Stimulated activated CD8-positive, alpha-beta memory T cell treated with anti-CD3 and anti-CD28 coated beads, Interleukin-7, amount 100 ng/mL, for 48 hours (primary cell): ENCODE measurements at places on chromosomes 2 and 18.

DNA sequence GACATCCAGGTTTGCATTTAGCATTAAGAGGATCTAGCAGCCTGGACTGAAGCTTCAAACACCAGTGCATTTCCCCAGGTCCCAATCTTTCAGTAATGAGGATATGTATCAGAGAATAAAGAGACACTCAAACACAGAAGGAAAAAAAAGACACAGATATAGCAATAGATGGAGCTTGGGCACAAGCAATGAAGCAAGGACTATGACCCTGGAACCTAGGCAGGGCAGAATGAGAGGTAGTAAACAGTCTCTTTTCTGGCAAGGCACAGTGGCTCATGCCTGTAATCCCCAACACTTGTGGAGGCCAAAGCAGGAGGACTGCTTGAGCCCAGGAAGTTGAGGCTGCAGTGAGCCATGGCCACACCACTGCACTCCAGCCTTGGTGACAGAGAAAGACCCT is 80.7 kb upstream of the HNRNPA3 start:
- DNase-seq, result no peak

GRCh38 chr2:5467178-5467905 is 224.8 kb upstream of the SOX11 start:
- DNase-seq, result no peak

- DNase-seq, result no peak
These were observed 28.5 kb downstream of the SLC66A2 start for GRCh38 chr18:79922971-79923411.

- DNase-seq, result no peak
These were observed 4.7 kb downstream of the CYTIP start for GRCh38 chr2:157438863-157439823.

- DNase-seq, result no peak
These were observed 9.2 kb upstream of the CCDC141 start for GRCh38 chr2:179059026-179059700.

- no peak for DNase-seq
These were observed 18.3 kb upstream of the ACYP2 start for GRCh38 chr2:54097124-54097523.

DNA sequence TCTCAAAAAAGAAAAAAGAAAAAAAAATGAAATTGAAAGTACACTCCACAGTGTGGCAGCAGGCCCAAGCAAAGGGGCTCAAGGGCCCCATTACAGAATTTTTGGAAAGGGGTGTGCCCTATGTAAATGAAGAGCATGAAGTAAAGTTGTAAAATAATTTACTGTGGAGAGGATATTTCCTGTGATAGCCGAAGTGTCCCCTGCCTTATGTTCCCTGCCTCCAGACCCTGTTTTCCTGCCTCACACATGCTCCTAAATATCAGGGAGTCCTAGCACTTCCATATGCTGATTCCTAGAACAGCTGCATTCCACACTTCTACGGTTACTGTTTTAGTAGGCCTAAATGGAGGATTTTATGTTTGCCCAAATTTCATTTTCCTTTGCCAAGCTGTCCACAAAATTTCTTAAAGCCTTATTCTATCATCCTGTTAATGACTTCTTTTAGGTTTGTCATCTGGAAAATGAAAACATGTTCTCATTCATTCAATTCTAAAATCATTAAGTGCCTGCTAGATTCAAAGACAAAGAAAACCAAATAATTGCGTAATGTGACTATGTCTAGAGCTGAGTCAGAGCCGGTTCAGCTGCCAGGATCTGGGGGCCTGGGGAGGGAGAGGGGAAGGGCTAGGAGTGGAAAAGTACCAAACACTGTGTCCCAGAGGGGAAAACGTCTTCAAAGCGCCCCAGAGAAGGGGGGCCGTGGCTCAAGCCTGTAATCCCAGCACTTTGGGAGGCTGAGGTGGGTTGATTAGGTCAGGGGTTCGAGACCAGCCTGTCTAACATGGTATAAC is 25.9 kb upstream of the IMPA2 start:
- no peak for DNase-seq

GRCh38 chr2:99910902-99911301 is 231.5 kb downstream of the AFF3 start:
- DNase-seq, result no peak

DNA sequence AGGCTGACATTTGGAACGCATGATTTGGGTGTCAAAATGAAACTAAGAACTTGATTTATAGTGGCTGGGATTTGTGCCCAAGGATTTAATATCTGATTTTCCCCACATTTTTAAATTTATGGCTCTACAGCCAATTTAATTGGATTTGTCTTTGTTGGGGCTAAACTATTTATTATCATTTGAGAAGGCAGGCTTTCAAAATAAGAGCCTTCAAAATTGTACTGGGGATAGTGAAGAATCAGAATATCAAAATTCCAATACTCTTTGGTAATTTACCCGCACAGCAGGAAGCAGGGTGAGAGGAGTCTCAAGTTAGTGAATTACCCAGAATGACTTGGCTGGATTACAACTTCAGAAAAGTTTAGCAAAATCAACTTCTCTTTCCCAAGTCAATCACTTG is 278.1 kb downstream of the LRATD1 start:
- no peak for DNase-seq

DNA sequence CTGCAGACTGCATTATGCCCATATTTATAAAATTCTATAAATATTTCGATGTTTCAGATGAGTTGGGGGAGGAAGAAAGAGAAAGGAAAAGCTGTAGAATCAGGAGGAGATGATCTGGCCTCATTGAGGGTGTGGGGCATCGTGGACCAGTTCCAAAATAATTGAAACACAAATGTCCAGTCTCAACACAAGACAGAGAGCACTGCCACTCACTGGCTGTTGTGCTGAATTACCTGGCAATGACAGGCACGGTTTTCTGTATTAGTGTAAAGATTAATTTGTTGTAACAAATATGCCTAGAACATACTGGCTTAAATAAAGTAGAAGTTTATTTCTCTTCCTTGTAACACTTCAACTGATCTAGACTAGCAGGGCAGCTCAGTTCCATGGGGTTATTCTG is 24.1 kb downstream of the POLE4 start:
- no peak for DNase-seq

- no peak for DNase-seq
These were observed 46.9 kb downstream of the NGEF start for GRCh38 chr2:232966122-232966521.

DNA sequence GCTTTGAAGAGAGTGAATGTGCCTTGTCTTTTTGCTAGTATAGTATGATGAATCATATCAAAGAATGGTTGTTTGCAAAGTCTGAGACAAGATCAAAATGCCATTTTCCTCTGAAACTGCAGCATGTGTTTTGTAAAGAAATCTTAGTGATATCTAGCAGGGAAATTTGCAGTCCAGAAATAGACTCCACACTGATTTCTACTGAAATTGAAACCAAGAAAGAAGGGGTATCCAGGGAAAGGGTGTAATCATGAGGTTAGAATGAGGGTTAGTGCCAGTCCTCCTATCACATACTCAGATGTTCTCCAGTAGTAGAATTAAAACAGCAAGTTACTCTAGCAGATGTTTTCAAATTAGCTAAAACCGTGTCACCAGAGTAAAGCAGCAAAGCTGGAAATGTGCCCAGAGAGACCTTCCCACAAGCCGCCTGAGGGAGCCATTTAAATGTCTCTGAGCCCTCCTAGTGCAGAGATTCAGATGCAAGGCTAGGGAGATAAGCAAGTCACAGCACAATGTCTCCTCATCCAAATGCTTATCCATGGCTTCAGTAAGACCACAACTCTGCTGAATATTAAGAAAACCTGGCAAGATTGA is 4.9 kb downstream of the DLGAP1 start:
- DNase-seq, result no peak

GRCh38 chr2:187138265-187138664 is 289.3 kb upstream of the ZSWIM2 start:
- DNase-seq, result no peak

- DNase-seq, result no peak
These were observed 71.4 kb upstream of the MBOAT2 start for GRCh38 chr2:9074930-9075329.

GRCh38 chr2:102520009-102520408 is 47.0 kb downstream of the SLC9A4 start:
- DNase-seq, result no peak

- DNase-seq, result no peak
These were observed 1116.2 kb downstream of the SUCLG1 start for GRCh38 chr2:83342860-83343329.

- no peak for DNase-seq
These were observed 126.9 kb upstream of the PXDN start for GRCh38 chr2:1871171-1871570.

DNA sequence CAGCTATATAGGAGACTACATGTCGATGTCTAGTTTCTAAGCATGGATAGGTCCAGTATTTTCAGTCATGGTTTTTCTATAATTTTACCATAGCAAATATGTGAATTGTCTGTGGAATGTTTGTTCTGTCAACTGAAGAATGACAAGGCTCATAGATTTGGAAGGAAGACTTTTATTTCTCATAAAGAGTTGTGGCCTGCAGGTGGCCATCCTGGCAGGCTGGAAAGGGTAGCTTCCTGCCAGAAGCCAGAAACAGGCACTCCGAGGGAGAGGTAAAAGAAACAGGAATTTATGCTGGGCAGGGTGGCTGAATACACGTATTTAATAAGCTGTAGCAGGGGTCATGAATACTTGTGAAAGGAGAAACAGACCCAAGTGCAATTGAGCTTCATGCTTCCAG is 182.1 kb downstream of the PARD3B start:
- no peak for DNase-seq

DNA sequence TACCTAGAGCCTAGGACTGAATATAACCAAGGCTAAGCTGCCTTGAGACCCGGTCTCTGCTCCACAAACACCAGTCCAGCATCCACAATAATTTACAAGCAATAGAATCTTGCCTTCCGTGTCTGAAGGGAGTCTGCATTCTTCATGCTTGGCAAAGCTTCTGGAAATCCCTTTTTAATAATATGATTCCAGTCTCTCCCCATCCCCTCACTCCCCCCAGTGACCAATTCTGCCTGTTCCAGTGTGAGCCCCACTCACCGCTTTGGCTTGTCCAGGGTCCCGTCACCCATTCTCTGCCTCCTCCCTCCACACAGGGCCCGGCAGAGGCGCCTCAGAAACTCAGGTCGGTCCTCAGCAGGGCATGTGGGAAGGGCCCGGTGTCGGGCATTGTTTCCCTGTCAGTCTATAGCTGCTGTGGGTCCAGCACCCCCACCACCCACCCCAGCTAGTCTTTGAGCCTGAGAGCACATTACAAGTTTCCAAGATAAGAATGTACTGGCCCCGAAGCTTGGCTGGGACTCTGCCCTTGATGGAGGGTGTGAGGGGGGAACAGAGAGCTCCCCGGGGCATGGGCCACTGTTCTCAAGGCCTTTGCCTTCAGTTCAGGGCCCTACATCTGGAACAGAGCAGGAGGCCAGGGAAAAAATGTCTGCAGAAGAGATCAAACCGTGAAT is 129.7 kb upstream of the MYCN start:
- no peak for DNase-seq

DNA sequence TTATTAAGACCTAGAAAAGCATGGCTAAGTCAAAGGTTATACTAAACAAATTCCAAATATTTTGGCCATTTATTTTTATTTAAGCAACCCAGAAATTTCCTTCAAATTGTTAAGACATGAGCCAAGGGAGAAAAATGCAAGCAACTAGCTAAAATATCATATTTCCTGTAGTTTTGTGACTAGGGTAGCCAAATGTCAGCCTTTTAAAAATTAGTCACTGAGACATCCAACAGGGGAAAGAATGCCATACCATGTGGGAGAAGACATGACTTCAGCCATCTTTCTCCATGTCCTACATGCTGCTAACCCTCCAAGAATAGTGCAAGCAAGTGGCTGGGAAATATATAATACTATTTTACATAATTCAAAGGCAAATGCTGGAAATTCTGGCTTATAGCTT is 197.9 kb downstream of the DSEL start:
- DNase-seq, result no peak

GRCh38 chr2:43708891-43709290 is 32.7 kb upstream of the C1GALT1C1L start:
- DNase-seq, result no peak

GRCh38 chr2:105609746-105610402 is 134.8 kb upstream of the NCK2 start:
- DNase-seq, result no peak

DNA sequence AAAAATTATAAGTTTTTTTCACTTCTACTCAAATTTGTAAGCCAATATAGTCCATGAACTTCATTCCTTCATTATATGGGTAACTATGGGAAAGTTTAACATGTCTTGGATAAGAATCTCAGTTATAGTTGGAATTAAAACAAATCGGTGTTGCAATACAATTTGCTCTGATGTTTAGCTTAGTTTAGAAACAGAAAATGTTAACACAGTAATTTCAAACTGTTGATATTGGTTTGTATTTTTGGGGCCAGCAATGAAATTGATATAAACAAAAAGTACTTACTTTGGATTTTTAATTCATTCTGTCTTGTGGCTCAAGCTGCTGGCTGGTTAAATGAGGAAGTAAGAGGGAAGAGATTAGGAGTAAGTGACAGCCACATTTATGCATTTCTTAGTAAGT is 368.5 kb upstream of the NT5C1B start:
- DNase-seq, result no peak

GRCh38 chr2:231387904-231388724 is 7.4 kb upstream of the B3GNT7 start:
- no peak for DNase-seq

- no peak for DNase-seq
These were observed 344.1 kb downstream of the TDRD15 start for GRCh38 chr2:21467910-21468309.

- DNase-seq, result no peak
These were observed 1183.2 kb upstream of the ACVR2A start for GRCh38 chr2:146661473-146662096.

- no peak for DNase-seq
These were observed 906.6 kb upstream of the KLHL29 start for GRCh38 chr2:22478329-22478728.

DNA sequence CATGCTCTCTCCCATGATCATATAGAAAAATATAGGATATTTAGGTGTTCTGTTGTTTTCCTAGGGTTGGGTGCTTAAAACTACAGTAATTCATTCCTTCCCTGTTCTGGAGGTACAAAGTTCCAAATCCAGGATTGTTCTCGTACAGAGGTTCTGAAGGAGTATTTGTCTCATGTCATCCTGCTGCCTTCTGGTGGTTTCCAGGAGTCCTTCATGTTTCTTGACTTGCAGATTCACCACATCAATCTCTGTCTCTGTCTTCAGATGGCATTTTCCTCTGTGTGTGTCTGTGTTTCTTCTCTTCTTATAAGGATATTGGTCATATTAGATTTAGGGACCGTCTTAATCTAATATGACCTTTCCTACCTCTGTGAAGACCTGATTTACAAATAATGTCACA is 397.9 kb downstream of the NYAP2 start:
- DNase-seq, result no peak

- DNase-seq, result no peak
These were observed 666.9 kb downstream of the PLCL1 start for GRCh38 chr2:198471291-198471690.

- no peak for DNase-seq
These were observed 72.1 kb downstream of the NRP2 start for GRCh38 chr2:205754285-205754923.

- no peak for DNase-seq
These were observed 53.8 kb downstream of the CTAGE1 start for GRCh38 chr18:22363867-22364463.

- DNase-seq, result no peak
These were observed 69.8 kb downstream of the CERS6 start for GRCh38 chr2:168525716-168526446.

- DNase-seq, result no peak
These were observed 316.8 kb downstream of the PIK3C3 start for GRCh38 chr18:42271647-42272414.
